Fibroblast of skin of right biceps (primary cell): ENCODE measurements at places on chromosomes 11 and 22.

DNA sequence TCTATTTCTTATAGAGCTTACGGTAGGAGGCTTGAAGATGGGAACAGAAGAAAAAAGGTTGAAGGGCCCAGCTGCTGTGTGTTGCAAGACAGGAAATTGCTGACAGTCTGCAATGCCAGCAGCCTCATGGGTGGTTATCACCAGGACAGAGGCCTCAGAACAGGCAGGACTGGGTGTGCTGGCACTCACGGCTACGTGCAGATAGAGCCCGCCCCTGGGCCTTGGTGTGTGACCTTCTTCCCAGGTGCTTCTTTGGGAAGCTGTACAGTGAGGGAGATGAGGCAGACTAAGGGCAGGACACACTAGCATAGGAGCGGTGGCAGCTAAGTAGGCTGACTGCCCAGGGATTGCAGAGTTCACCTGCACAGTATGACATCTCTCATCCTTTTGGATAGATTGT is 12.6 kb downstream of the PRAME start:
- no peak for DNase-seq

- DNase-seq = peak; percentile 18
These were observed 10.9 kb downstream of the LINC01488 start for GRCh38 chr11:69492201-69492991.

DNA sequence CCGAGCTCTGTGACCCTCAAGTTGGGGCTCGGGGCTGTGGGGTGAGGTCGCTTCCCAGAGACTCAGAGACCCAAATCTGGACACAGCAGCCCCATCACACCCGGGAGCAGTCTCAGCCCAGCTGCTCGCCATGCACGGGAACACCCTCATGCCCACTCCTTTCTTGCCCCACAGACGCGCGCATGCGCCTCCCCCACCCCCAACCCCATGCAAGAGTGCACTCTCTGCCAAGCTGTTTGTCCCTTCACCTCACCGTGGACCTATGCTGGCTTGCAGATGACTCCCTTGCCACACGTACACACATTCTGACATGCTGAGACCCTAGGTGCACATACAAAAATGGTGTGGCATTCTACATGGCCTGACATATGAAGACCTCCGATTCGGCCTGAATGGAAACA is 478 bp upstream of the CD248 start:
- DNase-seq = peak; percentile 84

GRCh38 chr11:47393163-47394049 is 15.0 kb upstream of the SLC39A13 start:
- peak; percentile 51 for DNase-seq

GRCh38 chr11:128686021-128686741 is 7.7 kb upstream of the FLI1 start:
- no peak for DNase-seq

GRCh38 chr11:61174273-61174672 is 13.0 kb upstream of the VPS37C start:
- no peak for DNase-seq

GRCh38 chr11:43823316-43823715 is 57.3 kb upstream of the ALKBH3 start:
- DNase-seq = no peak

DNA sequence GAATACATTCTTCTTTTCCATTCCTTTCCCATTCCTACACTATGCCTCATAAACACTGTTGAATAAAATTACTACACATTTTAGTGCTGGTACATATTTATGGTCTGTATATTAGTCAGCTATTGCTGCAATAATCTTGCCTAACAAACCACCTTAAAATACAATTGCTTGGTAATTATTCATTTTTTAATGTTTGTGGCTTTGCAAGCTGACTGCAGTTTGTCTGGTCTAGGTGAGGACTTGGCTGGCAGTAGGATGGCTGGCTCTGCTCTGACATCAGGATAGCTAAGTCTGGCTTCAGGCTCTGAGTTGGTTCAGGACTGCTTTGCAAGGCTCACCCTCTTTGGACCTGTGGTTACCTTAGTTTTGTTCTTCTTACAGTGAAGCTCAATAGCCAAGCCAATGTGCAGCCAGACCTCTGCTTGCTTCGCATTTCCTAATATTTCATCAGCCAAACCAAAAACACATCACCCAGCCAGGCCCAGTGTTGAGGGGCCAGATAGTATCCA is 913.4 kb upstream of the RAG2 start:
- DNase-seq = peak; percentile 90

DNA sequence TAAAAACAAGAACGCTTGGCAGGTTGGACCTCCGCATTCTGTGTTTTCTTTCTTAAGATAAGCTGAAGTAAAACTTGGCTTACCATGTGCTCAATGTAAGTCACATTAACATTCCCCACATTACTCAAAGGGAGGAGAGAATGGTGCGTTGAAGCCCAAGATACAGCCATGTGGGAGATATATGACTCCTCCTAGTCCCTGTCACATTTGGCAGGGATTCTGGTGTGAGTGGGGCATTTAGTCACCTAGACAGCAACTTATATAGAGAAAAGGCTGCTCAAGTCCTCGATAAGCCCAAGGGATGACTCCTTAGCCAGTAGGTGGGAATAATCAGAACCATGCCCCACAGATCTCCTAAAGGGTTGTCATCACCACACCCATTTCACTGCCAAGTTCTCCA is 4.6 kb downstream of the PRSS23 start:
- peak; percentile 57 for DNase-seq

GRCh38 chr11:75158241-75158640 is 7.3 kb downstream of the SLCO2B1 start:
- no peak for DNase-seq

DNA sequence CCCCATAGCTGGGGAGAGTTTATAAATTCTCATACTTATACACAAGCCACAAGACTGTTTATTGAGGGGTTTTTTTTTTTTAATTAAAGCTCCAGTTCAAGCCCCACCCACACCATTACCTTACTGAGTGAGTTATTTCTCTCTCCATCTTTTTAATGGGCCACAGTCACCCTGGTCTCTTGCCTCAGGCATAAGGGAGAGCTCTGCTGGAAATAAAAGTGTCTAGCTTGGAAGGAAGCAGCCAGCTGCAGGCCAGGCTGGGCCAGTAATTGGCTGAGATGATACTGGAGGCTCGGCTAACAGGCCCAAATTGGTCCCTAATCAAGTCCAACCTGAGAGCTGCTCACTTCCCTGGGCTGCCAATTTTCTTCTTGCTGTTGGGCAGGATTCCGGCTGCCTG is 174.1 kb downstream of the INSC start:
- DNase-seq = no peak

GRCh38 chr22:32808038-32808445 is 6.5 kb downstream of the TIMP3 start:
- DNase-seq = no peak

DNA sequence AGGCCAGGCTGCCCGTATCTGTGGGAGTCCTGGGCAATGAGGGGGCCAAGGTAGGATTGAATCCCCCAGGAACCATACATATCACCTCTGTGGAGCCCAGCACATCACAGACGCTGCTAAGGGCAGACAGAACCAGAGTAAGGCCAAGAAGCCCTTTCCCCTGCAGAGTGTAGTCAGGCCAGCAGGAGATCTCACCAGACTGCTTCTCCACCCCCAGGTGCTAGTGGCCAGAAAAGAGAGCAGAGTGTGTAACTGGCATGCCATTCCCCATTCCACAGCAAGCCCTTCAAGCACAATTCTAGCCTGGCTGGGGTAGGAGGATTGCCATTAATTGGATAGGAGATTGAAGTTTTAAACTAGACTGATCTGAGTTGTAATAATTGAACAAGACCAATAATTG is 28.0 kb upstream of the FCHSD2 start:
- DNase-seq = no peak

DNA sequence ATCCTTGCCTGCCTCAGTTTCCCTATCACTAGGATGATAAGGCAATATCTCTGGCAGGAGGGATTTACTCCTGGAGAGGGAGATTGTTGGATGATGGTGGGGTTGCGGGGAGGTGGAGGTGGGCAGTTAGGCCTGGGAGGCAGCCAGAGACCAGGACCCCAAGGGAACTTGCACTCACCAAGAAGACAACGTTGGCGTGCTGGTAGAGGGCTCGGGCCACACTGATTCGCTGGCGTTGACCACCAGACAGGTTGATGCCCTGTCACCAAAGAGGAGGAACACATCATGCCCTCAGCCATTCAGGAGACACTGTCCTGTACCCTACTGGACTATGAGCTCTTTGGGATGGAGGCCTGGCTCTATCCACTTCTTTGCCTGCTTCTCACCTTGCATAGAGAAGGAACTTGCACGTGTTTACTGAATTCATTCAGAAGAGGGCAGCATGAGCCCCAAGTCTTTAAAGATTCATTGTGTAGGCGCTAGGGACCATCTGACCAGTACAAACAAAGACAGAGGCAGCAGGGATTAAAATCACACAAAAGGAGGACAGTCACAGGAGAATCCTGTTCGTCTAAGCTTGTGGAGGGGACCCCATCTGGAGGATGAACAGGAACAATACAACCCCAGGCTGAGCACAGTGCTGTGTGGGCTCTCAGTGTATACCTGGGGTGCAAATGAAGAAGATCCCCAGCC is 24.2 kb upstream of the KCNJ11 start:
- no peak for DNase-seq

GRCh38 chr11:128968916-128969315 is 26.2 kb upstream of the TP53AIP1 start:
- no peak for DNase-seq

GRCh38 chr11:62632492-62632891 is 10.7 kb upstream of the B3GAT3 start:
- DNase-seq = no peak

- DNase-seq = no peak
These were observed 86.4 kb downstream of the GRK3 start for GRCh38 chr22:25650833-25651232.

GRCh38 chr11:117724104-117724503 is 72.9 kb downstream of the DSCAML1 start:
- DNase-seq = no peak

GRCh38 chr11:124892750-124893454 is 4.8 kb downstream of the ROBO4 start:
- DNase-seq = no peak

DNA sequence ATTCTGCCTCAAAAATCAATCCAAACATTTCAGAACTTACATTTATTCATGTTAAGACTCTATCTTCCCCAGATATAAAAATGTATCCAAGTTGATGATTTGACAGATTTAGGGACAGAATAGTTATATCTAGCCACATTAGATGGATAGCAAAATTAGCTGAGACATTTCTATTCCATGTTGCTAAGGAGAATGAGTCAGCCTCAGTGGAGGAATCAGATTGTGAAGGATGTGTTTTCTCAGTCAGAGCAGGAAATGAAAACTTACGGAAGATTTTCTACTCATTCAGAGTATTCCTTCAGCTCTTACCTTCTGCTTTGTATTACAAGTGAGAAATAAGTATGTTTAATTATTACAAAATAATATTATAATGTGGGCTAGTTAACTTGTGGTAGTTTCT is 556.3 kb upstream of the ANO3 start:
- peak; percentile 24 for DNase-seq

DNA sequence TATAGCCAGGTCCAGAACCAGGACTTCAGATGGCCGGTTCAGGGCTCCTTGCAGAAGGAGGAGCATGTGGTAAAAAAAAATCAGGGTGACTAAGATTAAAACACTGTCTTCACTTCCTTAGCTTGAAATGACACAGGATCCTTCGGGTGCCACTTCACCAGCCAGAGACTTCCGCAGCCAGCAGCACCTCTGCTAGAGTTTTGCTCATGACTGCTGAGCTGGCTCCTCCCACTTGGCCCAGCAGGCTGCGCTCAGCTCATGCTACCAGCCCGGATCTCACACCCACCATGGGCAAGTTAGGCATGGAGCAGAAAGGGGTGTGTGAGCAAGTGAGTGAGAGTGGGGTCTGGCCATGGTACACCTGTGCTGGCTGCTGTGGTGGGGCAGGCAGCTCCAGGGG is 6.6 kb upstream of the MS4A18 start:
- DNase-seq = no peak

DNA sequence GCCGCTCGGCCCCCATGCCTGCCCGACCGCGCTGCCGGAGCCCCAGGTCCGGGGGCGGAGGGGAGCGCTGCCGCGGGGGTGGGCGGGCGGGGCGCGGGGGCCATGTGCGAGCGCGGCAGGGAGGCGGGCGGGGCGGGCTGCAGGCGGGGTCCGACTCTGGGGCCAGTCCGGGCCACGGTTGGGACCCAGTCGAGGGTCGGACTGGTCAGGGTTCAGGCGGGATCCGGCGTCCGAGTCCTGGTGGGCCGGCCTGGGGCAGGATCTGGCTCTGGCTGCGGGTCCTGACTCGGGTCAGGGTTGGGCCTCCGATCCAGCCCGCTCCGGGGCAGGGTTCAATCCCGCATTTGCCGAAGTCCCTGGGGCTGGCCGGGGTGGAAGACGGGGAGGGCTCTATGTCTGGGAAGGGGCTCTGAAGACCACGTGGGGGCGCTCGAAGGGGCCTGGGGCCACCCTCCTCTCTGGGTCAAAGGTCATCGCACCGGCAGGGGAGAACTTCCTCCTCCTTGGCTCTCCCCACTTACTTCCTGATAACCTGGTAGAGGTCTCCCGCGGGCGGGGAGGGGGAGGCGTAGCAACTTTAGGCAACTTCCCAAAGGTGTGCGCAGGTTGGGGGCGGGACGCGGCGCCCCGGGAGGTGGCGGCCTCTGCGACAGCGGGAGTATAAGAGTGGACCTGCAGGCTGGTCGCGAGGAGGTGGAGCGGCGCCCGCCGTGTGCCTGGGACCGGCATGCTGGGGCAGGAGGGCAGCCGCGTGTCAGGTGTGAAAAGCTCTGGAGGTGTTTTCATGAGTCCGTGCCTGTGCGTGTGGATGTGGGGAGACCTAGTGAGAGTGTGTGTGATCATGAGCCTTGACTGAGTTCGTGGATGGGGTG is 603 bp downstream of the ESRRA start:
- peak; percentile 58 for DNase-seq

DNA sequence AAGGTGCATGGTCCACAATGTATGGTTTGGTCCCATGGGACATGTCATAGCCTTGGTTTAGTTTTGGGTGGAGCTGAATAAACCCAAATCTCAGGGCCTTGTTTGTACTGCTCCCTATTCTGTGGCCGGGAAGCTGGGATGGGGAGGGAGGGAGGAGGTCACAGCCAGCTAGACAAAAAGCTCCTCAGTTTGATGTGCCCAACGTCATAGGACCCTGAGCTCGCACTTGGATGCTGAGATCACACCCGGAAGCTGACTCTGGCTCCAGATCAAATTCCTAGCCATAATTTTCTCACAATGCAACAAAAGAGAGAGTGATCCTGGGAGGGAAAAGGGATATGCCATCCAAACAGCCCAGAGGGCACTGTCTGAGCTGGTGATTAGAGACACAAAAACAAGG is 1.5 kb downstream of the HSPB2 start:
- DNase-seq = peak; percentile 87
